ENCODE measurements at places on chromosomes 6 and 20. TPM values are rescaled to one million over a fixed set of nuclear protein-coding genes. Genes with fewer than 3 reads are reported as not detected.

The SALL4 gene
- 0.05 TPM for total RNA-seq

The NKX2-2 gene
- total RNA-seq: not detected

The ANKRD66 gene
- total RNA-seq: not detected

The PBOV1 gene
- total RNA-seq: not detected

The DYNLRB1 gene
- total RNA-seq: 120 TPM

The MAVS gene
- total RNA-seq: 15.8 TPM

The ACTL10 gene
- 3.2 TPM for total RNA-seq

The GPR63 gene
- total RNA-seq: 0.51 TPM

The VSX1 gene
- not detected for total RNA-seq

The TAGAP gene
- total RNA-seq: 0.42 TPM

The SYNDIG1 gene
- total RNA-seq: not detected

The DOK5 gene
- total RNA-seq: not detected

The GSTA1 gene
- total RNA-seq: 0.28 TPM

The DPPA5 gene
- total RNA-seq: not detected

The CST5 gene
- total RNA-seq: not detected
